Umbilical cord (tissue), 2 donors: ENCODE measurements at places on chromosomes 16 and 17. TPM values are rescaled to one million over a fixed set of nuclear protein-coding genes. Genes with fewer than 3 reads are reported as not detected.

The DPEP3 gene
- not detected for total RNA-seq

The FBXO39 gene
- total RNA-seq = 5.5 TPM

The PRDM7 gene
- total RNA-seq = 2.2 TPM

The CCDC200 gene
- not detected for total RNA-seq

The PRSS22 gene
- total RNA-seq = 3.1 TPM

The UMOD gene
- total RNA-seq = 2.6 TPM

The TLCD3B gene
- not detected for total RNA-seq

The RBBP6 gene
- total RNA-seq = 50.3 TPM

- no peak for DNase-seq
Observed at GRCh38 chr16:27241658-27242057, 26.9 kb downstream of the NSMCE1 start.

DNA sequence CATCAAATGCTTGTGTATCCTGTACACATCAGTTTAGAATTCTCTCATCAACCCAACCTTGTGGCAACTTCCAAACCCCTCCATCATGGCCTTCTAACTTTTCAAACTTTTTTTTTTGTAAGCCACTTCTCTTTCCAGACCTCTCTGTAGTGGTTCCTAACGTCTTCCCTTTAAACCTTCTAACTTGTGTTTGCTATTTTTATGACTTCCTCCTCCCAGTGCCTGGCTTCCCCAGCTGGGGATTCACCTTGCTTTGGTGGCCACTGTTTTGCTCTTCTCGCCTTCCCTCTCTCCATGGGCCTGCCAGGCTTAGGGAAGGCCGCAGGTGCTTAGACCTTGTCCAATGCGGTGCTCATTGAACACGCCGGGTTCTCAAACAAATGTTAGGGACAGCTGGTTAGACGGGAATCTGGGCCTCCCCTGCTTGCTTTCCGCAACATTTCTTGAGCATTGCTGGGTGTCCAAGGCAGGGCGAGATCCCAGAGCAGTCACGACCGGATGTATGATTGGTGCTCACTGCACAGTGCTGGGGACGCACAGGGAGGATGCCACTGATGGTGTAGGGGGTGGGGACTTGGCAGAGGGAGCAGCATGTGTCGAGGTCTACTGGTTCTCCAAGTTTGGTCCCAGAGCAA lies 1.1 kb upstream of the XYLT2 start:
- no peak for DNase-seq

DNA sequence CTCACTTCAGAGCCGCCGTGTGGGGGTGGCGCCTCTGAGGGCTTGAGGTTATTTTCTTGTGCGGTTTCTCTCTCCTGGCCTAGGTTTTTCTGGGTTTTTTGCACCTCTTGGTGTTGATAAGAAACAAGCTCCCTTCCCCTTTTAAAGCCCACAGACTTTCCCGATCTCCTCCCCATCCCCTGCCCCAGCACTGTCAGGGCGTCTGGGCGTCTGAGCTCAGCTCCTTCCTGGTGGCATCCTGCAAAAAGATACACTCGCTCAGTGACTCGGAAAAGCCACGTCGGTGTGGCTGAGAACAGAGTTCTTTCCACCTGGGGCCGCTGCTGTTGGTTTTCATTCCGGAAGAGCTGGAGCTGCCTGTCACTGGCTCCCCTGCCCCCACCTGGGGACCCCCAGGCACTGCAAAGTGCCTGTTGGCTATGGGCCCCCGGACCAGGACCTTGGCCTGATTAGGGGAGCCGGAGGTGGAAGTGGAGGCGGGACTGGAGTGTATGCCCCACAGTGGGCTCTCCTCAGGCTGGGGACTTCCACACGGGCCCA lies 14.5 kb downstream of the BAIAP2 start:
- DNase-seq = no peak

DNA sequence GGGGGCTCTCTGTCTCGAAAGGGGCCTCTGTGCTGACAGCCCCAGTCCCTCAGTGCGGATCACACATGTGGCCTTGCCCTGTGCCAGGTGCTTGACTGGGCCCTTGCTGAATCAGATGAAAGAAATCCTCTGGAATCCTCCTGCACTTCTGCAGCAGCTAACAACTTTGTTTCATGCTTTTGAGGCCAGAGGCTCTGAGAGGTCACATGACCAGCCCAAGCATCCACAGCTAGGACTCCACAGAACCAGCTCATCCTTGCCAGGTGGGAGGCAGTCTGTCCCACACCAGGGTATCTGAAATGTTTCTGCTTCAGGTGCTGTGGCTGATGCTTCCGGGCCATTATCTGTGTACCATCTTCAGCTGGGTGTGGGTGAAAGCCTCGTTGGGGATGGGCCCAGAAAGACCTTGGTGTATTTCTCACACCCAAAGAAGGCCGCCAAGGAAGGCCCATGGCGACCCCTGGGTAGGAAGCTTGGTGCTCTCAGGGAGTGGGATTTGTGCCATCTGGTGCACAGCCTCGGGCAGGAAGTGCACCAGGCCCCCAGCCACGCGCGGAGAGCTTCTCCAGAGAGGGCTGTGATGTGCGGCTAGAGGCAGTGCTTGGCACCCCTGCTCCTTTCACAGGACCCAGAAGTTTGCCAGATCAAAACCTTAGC lies 143.8 kb downstream of the CLEC16A start:
- peak; percentile 79 for DNase-seq

DNA sequence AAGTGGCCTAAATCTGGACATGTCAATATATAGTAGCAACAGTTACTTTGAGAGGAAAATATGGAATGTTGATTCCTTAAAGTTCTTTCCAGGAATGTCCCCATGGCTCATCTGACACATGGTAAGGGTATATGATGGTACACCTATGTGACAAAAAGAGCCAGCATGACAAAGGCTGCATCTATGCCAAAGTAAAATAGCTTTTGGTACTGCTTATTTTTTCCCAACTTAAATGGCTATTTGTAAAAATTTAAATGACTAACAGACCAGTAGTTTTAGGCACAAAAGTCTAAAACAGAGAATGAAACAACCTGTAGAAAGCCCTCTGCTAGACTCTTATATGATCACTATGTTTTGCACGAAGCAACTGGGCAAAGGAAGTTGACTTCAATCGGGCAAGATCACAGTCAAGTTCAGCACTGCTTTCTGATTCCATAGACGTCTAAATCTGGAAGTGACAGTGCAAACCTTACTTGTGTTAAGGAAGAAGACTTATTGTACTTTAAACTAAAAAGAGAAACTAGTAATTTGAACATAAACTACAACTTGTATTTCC lies 135.1 kb downstream of the SKAP1 start:
- no peak for DNase-seq

DNA sequence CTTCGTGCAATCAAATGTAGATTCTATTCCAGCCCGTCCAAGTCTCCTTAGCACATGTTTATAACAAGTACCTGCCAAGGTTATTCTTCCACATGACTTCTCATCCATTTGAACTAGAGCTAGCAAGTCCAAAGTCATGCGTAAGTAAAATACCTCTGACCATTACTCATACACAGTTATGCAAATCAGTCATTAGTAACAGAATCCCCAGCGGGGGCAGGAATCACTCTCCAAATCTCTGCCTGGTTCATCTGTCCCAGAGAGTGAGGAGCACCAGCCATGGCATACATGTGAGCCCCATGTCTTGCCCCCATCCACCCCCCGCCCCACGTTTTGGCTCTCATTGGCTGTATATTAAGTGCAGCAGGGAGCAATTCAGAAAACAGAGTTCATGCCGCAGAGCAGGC lies 27.7 kb downstream of the SRL start:
- DNase-seq = peak; percentile 55

GRCh38 chr17:35968520-35969054 lies 12.7 kb downstream of the CCL16 start:
- no peak for DNase-seq

DNA sequence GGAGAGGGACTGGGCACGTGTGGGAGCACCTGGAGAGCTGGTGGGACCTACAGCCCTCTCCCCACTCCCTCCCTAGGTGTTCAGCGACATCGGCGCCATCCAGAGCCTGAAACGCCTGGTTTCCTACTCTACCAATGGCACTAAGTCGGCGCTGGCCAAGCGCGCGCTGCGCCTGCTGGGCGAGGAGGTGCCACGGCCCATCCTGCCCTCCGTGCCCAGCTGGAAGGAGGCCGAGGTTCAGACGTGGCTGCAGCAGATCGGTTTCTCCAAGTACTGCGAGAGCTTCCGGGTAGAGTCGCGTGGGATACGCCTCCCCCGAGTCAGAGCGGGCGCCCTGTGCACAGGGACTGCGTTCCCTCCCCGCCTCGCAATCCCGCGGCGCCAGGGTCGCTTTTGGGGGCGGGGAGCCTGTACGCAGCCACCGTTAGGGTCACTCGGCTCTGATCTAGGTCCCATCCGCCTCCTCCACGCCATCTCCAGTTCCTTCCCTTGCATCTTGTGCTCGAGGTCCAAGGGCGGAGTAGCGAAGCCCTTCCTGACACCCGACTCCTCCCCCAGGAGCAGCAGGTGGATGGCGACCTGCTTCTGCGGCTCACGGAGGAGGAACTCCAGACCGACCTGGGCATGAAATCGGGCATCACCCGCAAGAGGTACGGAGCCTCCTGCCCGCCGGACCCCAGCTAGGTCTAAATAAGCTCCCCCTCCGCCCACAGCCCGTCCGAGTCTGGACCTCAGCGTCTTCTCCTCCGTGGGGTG lies 13.0 kb downstream of the SARM1 start:
- DNase-seq = no peak

- peak; percentile 52 for DNase-seq
Observed at GRCh38 chr16:17951378-17951777, 385.2 kb downstream of the NPIPA8 start.

- no peak for DNase-seq
Observed at GRCh38 chr16:7976125-7976524, 614.2 kb downstream of the TMEM114 start.

DNA sequence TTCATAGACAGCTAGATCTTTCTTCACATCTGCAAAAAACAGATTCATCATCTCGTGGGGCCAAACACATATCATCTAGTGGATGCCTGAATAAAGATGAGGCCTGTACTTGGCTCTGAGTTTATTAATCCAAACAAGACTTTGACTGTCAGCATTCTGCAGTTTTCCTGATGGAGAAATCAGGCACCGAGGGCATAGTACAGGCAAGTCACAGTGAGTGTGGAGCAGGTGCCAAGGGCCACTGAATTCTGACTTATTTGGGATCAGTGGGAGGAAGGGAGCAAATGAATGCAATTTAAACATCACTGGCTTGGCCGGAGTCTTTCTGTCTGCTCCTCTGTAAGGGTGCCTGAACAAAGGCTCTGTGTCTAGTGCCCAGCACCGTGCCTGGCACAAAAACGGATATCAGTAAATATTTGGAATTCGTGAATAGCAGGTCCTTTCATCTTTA lies 975 bp downstream of the CFAP20 start:
- peak; percentile 25 for DNase-seq

- no peak for DNase-seq
Observed at GRCh38 chr16:12925026-12925800, 23.8 kb downstream of the SHISA9 start.

- DNase-seq = no peak
Observed at GRCh38 chr16:89696670-89697128, 4.8 kb downstream of the SPATA2L start.

DNA sequence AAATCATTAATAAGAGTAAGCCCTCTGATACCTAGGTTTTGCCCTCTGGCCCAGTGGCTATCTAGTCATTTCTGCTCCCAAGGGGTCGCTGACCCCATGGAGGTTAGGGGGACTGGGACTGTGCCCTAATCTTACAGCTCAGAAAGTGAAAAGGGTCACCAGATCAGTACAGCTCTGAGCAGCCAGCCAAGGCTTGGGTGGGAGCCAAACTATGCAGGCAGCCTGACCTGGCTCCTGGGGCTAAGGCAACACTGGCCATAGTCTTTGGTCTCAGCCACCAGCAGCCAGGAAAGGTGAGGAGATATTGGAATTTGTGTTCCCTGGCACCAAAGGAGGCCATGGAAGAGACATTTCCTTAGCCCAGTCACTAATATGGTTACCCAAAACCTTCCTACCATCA lies 67.6 kb downstream of the ASIC2 start:
- no peak for DNase-seq

DNA sequence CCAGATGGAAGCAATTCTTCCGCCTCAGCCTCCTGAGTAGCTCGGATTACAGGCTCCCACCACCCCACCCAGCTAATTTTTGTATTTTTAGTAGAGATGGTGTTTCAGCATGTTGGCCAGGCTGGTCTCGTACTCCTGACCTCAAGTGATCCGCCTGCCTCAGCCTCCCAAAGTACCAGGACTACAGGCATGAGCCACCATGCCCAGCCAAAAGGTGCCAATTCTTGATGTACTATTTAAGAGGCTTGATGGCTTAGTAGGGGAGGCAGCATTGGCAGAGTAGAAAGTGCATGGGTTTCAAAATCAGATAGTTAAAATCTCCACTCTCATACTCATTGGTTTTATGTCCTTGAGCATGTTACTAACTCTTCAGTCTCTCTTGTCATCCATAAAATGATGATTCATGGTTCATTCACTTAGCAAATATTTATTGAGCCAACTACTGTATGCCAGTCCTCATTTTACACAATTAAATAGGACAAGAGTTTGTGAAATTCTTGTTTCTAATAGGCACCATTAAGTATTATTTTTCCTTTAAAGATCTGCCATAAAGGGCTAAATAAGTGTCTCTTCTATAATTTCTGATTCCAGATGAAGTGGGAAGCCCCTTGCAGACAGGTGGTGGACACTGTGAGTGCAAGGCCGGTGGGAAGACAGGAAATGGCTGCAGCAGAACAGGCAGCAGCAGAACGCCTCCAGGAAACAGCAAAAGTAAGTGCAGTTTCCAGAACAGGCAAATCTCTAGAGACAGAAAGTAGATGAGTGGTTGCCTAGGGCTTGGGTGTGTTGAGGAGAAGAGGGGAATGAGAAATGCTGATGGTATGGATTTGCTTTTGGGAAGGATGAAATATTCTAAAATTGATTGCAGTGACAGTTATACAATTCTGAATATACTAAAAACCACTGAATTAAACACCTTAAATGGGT lies 8.2 kb upstream of the RPL27 start:
- no peak for DNase-seq

DNA sequence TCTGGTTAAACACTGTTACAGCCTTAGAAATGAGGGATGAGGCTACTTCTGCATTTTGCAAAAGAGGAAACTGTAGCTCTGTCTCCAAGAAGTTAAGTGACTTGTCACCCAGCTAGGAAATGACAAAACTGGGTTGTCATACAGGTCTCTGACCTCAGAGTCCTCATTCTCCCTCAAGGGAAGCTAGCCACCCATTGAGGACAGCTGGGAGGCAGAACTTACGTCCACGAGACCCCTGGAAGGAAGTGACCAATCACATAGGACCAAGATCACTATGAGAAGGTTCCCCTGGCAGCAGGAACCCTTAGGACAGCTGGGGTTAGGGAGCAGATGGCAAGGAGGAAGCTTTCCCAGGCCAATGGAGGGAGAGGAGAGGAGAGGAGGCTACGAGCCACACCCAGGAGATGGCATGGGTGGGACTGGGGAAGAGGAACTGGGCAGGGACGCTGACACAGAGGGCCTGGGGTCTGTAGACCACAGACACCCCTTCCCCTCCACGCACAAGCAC lies 11.2 kb downstream of the METTL22 start:
- DNase-seq = peak; percentile 34

- no peak for DNase-seq
Observed at GRCh38 chr16:19722981-19723380, 4.9 kb downstream of the IQCK start.

GRCh38 chr16:12971241-12971640 lies 69.8 kb downstream of the SHISA9 start:
- peak; percentile 73 for DNase-seq
